ENCODE measurements at places on chromosomes 11 and 22.

GRCh38 chr22:45997077-45997776, 20.3 kb upstream of the WNT7B start:
- DNase-seq: peak; percentile 96

- no peak for DNase-seq
These were observed 552.9 kb downstream of the NTM start for GRCh38 chr11:131923309-131923708.

GRCh38 chr11:1762537-1763302, 1.0 kb downstream of the CTSD start:
- peak; percentile 70 for DNase-seq

- no peak for DNase-seq
These were observed 12.1 kb downstream of the BTBD10 start for GRCh38 chr11:13450832-13451397.

- no peak for DNase-seq
These were observed 306.0 kb downstream of the BUD13 start for GRCh38 chr11:116466801-116467200.

- DNase-seq: no peak
These were observed 788.8 kb upstream of the FAT3 start for GRCh38 chr11:91435694-91436395.

DNA sequence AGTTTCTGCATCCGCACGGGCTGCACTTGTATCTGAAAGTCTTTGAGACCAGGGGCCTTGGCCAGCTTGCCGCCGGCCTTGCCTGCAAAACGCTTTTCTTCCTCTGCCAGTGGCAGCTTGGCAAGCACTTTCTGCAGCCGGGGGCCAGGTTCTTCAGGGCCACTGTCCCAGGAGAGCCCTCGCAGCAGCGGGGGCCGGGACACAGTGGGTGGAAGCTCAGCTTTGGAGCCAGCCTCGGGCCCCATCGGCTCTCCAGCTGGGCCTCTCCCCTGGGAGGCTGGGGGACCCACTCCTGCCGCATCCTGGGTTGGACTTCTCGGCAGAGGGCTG, 57.5 kb upstream of the LYVE1 start:
- no peak for DNase-seq

DNA sequence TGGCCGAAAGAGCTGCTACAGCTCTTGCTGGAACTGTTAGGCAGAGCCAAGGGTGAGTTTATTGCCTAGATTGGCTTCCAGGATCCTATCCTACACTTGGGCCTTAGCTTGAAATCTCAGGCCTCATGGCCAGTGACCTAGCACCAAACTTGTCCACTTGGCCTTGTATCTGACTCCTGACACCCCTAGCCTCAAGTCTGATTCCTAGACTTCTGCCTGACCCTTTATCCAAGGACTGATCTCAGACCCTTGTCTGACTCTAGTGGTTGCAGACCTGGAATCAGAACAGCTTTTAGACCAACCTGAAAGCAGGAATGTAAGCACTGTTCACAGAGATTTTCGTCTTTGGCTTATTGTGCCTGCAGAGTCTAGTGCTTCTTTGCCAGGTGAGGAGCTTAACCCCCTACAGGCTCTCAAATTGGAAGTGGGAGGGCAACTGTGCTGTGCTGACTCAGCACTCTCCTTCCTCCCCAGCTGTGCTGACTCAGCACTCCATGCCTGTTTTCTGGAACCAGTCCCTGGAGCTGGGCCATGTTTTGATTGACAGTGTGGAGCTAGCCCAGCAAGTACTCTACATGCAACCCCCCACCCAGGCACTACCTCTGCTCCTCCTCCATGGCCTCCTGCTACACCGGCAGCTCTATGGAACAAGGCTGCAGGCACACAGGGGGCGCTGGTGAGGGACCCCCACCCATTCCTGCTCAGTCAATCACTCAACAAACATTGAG, 35.1 kb downstream of the RRP8 start:
- no peak for DNase-seq

- DNase-seq: no peak
These were observed 50.9 kb upstream of the YWHAH start for GRCh38 chr22:31893460-31893859.

GRCh38 chr22:43109921-43110443, 568 bp upstream of the BIK start:
- no peak for DNase-seq

DNA sequence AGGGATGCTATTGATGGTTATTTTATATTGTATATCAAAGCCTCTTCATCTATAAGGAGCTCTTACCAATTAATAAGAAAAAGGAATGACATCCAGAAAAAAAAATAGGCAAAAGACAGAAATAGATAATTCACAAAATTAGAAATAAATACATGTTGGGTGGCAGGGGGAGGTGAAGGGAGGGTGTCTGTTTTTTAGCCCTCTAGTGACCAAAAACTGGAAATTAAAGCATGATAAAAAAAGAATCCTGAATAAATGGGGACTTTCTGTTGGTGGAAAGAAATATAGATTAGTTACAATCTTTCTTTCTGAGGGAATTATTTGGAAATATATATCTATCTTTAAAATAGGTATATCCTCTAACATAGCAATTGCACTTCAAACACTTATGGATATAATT, 42.0 kb upstream of the TTC36 start:
- no peak for DNase-seq

- DNase-seq: no peak
These were observed 36.3 kb downstream of the CSNK2A3 start for GRCh38 chr11:11316651-11317230.

Measured in psoas muscle (tissue), 8 donors.